Suprapubic skin (tissue), 4 donors: ENCODE measurements at places on chromosomes 4 and X. TPM values are rescaled to one million over a fixed set of nuclear protein-coding genes. Genes with fewer than 3 reads are reported as not detected.

XKRX gene
- 34.1 TPM for total RNA-seq

DNA sequence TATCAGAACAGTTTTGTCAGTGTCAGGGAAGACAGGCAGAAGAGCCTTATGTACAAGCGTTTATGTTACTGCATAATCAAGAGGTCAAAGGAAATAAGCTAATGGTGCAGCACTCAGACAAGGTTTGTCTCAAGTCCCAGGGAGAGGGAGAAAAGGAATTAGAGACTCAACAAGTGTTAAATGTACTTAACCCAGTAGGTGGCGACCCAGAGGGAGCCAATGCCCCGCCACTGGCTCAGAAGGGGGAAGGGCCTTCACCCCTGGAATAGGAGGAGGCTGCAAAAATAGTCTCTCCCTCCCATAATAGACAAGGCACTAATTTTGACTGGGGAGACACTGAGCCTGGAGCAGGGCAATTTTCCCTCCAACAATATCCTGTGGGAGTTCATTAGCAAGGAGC, 14.1 kb upstream of the PAPSS1 start:
- no peaks in the 10 kb centered on the region for H3K27me3 ChIP-seq
- H3K27ac ChIP-seq: no peak overlapping the region
- no peak overlapping the region for H3K4me3 ChIP-seq
- no peak for DNase-seq
- no peaks in the 10 kb centered on the region for H3K36me3 ChIP-seq
- no peaks in the 10 kb centered on the region for H3K4me1 ChIP-seq

DNA sequence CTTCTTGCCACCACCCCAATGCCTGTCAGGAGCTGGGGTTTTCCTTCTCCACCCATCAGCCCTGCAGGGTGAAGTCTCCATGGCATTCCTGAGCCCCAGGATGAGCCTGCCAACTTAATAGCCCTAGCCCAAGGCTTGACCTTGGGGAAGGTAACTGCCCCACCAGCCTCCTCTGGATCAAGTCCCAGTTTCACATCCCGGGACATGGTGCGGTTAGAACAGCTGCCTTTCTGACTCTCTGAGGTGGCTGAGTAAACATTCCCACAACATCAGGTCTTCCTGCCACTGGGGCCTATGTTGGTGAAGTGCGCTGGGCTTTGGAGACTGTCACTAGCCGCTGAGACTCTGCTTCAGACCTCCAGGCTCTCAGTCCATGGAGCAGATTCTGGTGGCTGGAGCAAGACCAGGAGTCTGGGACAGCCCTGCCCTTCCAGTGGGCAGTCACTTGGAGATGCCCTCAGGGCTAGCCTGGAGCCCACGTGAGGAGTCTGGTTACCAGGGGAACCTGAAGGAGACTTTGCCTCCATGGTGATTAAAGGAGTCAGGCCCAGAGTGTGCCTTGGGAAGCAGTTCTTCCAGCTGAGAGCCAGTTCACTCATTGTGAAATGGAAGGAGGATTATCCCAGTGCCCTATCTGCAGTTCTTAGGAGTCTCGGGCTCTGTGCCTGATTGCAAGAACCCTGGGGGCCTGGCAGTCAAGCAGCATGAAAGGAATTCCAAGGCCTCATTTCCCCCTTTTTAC, 56.8 kb downstream of the SMIM20 start:
- no peaks in the 10 kb centered on the region for H3K4me1 ChIP-seq
- H3K27me3 ChIP-seq: no peaks in the 10 kb centered on the region
- H3K4me3 ChIP-seq: no peak overlapping the region
- DNase-seq: no peak
- no peaks in the 10 kb centered on the region for H3K36me3 ChIP-seq

GRCh38 chr4:81472281-81473182, 825 bp upstream of the RASGEF1B start:
- no peak for DNase-seq
- H3K4me3 ChIP-seq: peak overlapping the region; percentile 98
- H3K4me1 ChIP-seq: peaks cover 37% of the 10 kb centered on the region
- H3K27ac ChIP-seq: peak overlapping the region; percentile 98
- H3K36me3 ChIP-seq: no peaks in the 10 kb centered on the region
- no peaks in the 10 kb centered on the region for H3K27me3 ChIP-seq

NAT8L gene
- total RNA-seq: 2.8 TPM

- no peaks in the 10 kb centered on the region for H3K36me3 ChIP-seq
- no peaks in the 10 kb centered on the region for H3K27me3 ChIP-seq
- H3K27ac ChIP-seq: no peak overlapping the region
Observed at GRCh38 chr4:105859233-105859632, 36.0 kb upstream of the NPNT start.

DNA sequence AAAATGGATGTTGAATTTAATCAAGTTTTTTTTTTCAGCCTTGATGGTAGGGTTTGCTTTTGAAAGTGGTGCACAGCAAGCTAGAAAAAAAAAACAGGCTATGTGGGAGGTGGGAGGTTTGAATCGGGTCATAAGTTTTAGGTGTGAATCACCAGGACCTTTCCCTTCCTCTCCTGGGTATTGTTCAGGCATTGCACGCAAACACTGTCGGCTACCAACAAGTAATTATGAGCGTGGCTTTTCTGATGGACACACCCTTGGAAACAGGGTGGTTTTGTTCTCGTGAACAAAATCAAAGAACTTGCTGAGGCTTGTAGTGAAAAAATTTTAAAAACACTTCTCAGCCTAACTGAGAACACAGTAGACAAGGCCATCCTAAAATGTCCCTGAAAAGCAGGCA, 18.1 kb downstream of the PIR start:
- H3K27me3 ChIP-seq: no peaks in the 10 kb centered on the region
- H3K4me1 ChIP-seq: peaks cover 9% of the 10 kb centered on the region
- peak overlapping the region; percentile 77 for H3K27ac ChIP-seq
- H3K4me3 ChIP-seq: no peak overlapping the region

- H3K4me3 ChIP-seq: peak overlapping the region; percentile 57
- peaks cover 12% of the 10 kb centered on the region for H3K4me1 ChIP-seq
- H3K27ac ChIP-seq: peak overlapping the region; percentile 18
- H3K36me3 ChIP-seq: no peaks in the 10 kb centered on the region
Observed at GRCh38 chrX:139204898-139205667, 325.5 kb upstream of the F9 start.

DNA sequence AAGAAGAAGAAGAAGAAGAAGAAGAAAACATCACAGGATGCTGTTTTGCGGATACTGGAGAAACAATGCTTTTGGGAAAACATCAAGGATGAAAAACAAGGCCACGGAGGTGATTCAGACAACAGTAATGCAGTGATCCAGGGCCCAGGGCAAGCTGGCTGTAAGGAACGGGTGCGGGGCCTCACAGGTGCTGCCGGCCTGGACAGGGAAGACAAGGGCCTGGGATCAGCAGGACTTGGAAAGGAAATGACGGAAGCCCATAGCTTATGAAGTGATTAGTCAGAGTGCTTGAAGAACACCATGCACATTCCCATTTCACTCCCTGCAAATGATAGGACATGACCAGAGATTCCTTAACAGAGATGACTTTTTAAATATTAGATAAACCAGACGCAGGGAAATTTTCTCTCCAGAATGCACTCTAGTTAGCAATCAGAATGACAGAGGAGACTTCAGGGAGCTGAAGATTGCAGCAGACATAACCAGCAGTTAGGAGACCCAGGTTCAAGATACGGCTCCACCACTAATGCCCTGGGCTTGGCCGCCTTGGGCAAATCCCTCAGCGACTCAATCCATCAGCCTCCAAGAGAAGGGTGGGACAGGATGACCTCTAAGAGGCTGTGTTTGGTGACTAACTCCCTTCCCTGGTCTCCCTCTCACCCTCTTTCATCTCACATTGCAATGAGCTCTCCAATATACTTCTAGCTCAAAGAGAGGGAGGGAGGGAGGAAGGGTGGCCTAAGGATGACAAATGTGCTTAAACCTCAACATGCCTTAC, 54.1 kb downstream of the APBB2 start:
- DNase-seq: no peak
- no peaks in the 10 kb centered on the region for H3K27me3 ChIP-seq
- H3K4me3 ChIP-seq: no peak overlapping the region

NOX1 gene
- not detected for total RNA-seq

DNA sequence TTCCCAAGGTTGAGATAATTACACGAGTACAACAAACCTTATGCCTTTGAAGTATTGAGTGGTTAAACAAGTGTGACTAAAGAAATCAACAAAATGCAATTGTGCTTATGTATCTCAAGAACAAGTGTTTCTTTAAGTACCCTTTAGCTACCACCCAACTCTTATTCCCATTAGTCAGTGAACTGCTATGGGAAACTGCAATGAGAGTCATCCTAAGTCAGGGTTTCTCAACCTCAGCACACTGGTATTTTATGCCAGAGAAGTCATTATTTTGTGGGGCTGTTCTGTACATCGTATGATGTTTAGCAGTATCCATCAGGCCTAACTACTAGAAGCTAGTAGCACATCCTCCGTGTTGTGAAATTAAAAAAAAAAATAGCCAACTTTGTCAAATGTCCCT, 549.1 kb upstream of the BOD1L1 start:
- H3K4me1 ChIP-seq: peaks cover 12% of the 10 kb centered on the region
- no peak overlapping the region for H3K4me3 ChIP-seq
- DNase-seq: no peak
- H3K27me3 ChIP-seq: no peaks in the 10 kb centered on the region
- H3K36me3 ChIP-seq: no peaks in the 10 kb centered on the region
- H3K27ac ChIP-seq: no peak overlapping the region

DOCK11 gene
- 4.5 TPM for total RNA-seq

- no peak overlapping the region for H3K27ac ChIP-seq
- no peaks in the 10 kb centered on the region for H3K27me3 ChIP-seq
- H3K36me3 ChIP-seq: no peaks in the 10 kb centered on the region
- DNase-seq: no peak
- no peaks in the 10 kb centered on the region for H3K4me1 ChIP-seq
- H3K4me3 ChIP-seq: no peak overlapping the region
Observed at GRCh38 chr4:126172126-126172525, 857.4 kb downstream of the FAT4 start.

SSX2B gene
- total RNA-seq: not detected

EDA2R gene
- total RNA-seq: 2.1 TPM

- H3K27ac ChIP-seq: no peak overlapping the region
- no peak for DNase-seq
- H3K4me1 ChIP-seq: peaks cover 2% of the 10 kb centered on the region
- no peaks in the 10 kb centered on the region for H3K27me3 ChIP-seq
- no peaks in the 10 kb centered on the region for H3K36me3 ChIP-seq
- no peak overlapping the region for H3K4me3 ChIP-seq
Observed at GRCh38 chrX:68659385-68659784, 11.9 kb downstream of the STARD8 start.

DNA sequence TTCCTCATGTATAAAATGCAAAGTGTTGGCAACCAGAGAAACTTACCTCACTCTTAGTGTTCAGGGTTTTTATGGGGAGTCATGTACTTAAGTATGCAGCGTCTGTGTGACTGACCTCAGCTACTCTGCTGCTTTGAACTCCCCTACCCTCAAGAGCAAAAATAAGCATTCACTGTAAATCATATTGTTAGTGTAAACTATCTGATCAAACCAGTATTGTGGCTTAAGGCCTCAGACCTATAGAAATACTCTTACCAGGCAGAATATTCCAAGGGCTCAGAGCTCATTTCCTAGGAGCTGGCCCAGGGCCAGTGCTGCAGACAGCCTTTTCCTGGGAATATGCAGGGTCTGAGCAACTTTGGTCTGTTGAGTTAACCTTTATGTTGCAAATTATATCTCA, 453.1 kb downstream of the CCSER1 start:
- no peak overlapping the region for H3K27ac ChIP-seq
- H3K4me3 ChIP-seq: no peak overlapping the region
- no peaks in the 10 kb centered on the region for H3K27me3 ChIP-seq
- no peaks in the 10 kb centered on the region for H3K36me3 ChIP-seq
- H3K4me1 ChIP-seq: no peaks in the 10 kb centered on the region
